ENCODE measurements at places on chromosomes 4 and X.
A peak's percentile ranks its signal among the peaks of the same experiment; 100 is the strongest.

- peak; percentile 57 for DNase-seq
These were observed 10.4 kb downstream of the SLC9B1 start for GRCh38 chr4:103008875-103009729.

DNA sequence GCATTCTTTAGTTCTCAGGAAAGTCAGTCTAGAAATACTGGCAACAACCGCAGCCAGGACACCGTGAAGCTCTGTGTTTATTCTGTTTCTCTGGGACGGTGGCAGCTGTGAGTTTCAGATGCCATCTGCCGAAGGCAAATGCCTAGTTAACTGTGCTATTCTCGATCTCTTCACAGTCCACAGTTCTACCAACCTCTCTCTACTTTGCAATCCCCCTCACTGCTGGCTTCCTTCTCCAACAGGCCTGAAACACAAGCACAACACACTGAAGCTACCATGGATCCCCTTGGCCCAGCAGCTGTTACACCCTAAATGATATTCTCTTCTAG, 118.8 kb downstream of the ZNF827 start:
- DNase-seq, result no peak

DNA sequence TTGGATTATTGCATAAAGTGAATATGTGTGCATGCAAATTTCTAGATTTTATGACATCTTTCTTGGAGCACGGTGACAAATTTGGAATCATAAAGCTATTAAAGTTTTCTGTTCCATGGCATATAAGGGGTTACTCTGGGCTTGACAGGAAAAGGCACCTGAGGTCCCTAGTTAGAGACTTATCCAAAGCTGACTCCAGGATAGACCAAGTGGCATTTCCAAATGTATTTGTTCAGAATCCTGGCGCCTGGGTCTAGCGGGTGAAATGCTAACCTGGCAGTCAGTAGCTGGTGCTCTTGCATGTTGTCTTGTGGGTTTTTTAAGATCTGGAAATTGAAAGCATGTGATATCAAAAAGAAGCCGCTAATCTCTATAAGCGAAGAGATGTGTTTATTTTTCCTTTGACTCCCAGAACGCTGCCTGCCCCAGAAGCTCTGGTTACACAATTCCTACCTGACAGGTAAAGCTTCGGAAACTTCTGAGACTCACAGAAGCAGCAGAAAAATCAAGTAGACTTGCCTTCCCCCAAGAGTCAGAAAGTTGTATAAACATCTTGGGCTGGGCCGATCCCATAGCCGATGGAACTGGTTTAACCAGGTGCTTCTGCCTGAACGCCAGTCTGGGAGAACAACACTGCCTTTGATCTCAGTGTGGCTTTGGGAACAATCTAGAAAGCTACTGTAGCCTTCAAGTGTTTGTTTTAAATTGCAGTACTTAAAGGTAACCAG, 12.9 kb upstream of the ZCCHC4 start:
- no peak for DNase-seq

GRCh38 chrX:25015486-25016360, at the start of gene ARX:
ARX (minus strand) TSS chrX:25015965; CDS start chrX:25015737, 228 bp downstream.
- DNase-seq, result peak; percentile 62

- peak; percentile 58 for DNase-seq
These were observed 25.3 kb upstream of the LEF1 start for GRCh38 chr4:108193886-108194672.

GRCh38 chr4:171015441-171015840, 797.8 kb upstream of the GALNTL6 start:
- DNase-seq, result no peak

- DNase-seq, result no peak
These were observed 163.0 kb downstream of the EFNB1 start for GRCh38 chrX:68991691-68992345.

DNA sequence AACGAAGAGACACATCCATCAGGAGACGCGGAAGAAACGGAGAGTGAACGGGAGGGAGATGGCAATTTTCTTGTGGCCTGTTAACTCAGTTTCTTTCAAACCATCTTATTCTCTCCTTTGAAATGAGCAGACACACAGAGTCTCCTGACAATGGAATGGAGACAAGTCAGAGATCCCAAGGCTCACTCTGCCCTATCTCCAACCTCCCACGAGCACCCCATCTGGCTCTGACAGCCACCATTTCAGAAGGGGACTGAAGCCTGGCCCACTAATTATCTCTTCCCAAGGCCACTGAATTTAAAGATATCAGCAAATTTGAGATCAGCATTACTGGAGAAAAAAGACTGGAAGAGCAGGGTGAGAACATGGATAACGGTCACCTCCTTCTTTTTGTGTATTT, 215.6 kb downstream of the DHX15 start:
- no peak for DNase-seq

DNA sequence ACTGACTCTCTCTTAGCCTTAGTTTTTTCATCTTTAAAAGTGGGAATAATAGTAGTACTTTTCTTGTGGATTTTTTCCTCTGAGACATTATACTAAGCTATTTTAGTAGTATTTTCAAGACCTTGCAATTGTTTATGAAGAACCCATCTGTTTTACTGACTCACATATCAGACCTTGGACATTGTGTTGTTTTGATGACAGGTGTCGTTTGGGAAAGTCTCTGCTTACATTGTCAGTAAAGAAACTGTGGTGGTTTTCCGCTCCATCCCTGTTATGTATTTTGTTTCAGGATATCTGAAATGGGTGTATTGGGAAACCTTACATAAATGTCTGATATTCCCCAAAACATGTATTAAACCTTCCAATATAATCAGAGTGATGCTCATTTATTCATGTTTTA, 92.2 kb downstream of the STIM2 start:
- DNase-seq, result no peak

- no peak for DNase-seq
These were observed 80.4 kb downstream of the ZFX start for GRCh38 chrX:24229976-24230375.

DNA sequence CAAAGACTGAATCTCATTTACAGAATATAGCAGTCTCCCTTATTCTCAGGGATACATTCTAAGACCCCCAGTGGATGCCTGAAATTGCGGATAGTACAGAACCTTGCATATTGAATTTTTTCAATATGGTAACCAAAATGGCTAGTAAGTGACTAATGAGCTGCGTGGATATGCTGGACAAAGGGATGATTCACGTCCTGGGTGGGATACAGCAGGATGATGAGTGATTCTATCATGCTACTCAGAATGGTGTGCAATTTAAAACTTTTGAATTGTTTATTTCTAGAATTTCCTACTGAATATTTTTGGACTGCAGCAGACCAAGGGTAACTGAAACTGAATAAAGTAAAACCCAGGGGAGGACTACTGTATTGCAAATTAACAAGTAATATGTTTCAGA, 66.7 kb downstream of the STAG2 start:
- DNase-seq, result no peak

- DNase-seq, result no peak
These were observed 76.4 kb downstream of the CLCN4 start for GRCh38 chrX:10233173-10233572.

- DNase-seq, result no peak
These were observed 80.0 kb downstream of the IL21 start for GRCh38 chr4:122540838-122541237.

GRCh38 chrX:40628506-40628905, 5.3 kb downstream of the MPC1L start:
- no peak for DNase-seq

DNA sequence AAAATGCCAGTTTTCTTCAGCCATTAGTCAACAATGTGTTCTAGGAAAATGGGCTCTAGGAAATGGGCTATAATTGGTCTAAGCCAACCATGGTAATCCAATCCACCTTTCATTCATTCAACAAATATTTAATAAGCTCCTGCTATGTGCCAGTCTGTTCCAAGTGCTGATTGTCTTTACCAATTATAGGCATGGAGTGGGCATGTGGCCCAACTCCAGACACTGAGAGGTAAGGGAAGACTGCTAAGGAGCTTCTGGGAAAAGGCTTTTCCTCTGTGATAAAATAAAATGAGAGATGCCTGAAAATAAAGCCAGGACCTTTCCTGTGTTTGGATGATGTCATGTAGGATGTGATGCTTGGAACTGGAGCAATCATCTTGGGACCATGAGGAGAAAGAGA, 43.3 kb downstream of the HOPX start:
- no peak for DNase-seq

- DNase-seq, result no peak
These were observed 1403.5 kb upstream of the PABPC4L start for GRCh38 chr4:135605076-135605475.

DNA sequence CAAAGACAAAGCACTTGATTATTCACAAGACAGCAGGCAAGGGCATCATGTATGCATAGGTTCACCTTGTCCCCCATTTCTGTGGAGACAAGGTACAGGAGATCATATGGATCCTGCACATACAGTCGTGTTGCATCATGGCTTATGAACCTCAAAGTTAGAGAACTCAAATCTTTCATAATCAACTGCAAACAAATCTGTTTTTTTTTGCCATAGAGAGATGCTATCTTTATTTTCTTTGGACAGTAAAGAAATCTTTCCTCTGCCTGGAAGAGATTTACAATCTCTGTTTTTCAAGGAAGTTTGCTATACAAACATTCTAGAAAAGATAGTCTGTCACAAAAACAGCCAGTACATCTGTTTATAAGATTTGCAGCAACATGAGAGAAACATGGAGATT, 578.8 kb downstream of the ANKRD50 start:
- no peak for DNase-seq

DNA sequence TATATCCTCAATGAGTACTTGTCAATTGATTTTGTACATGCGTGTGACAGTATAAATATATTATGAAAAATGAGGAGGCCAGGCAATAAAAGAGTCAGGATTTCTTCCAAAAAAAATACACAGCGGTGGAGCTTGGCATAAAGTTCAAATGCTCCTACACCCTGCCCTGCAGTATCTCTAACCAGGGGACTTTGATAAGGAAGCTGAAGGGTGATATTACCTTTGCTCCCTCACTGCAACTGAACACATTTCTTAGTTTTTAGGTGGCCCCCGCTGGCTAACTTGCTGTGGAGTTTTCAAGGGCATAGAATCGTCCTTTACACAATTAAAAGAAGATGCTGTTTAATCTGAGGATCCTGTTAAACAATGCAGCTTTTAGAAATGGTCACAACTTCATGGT, at the start of gene OTC:
OTC (plus strand) TSS at position 243 of the 400 bp plus-strand sequence; CDS start at position 336, 93 bp downstream.
- no peak for DNase-seq

- DNase-seq, result no peak
These were observed 5.4 kb upstream of the ZNF185 start for GRCh38 chrX:152892499-152892898.

GRCh38 chr4:6742507-6742906, 26.5 kb downstream of the BLOC1S4 start:
- no peak for DNase-seq

- DNase-seq, result no peak
These were observed 28.2 kb downstream of the SULT1E1 start for GRCh38 chr4:69831646-69832325.

DNA sequence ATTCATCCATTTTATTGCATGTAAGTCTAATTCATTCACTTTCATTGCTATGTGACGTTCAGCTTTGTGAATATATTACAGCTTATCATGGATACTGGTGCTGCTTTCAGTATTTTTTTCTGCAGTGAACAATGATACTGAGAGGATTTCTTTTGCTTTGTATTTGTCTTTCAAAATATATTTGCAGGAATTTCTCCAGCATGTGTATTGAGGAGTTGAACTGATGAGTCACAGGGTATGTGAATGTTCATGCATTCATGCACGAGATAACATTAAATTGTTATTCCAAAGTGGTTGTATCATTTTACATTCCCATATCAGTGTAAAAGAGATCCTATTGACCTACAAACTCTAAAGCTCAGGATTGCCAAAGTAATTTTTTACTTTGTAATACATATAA, 283.8 kb upstream of the ARSJ start:
- no peak for DNase-seq

DNA sequence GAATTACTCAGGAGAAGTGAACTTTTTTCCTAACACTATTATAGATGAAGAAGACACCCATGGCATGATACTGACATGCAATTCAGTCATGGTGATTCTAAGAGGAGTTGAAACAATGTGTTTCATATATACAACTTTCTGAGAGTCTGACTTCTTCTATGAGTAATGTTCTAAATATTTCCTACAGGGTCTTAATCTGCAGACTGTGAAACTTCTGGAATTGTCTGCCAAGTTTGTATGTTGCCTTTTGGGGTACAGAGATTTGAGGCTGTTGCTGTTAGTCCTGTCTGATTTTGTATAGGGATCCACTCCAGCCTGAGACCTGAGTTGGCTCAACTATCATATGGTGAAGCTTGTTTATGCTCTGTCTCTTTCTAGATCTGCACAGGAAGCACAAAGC, 160.6 kb upstream of the GATB start:
- DNase-seq, result no peak

- DNase-seq, result no peak
These were observed 14.8 kb downstream of the DCAF8L1 start for GRCh38 chrX:27966492-27966891.

DNA sequence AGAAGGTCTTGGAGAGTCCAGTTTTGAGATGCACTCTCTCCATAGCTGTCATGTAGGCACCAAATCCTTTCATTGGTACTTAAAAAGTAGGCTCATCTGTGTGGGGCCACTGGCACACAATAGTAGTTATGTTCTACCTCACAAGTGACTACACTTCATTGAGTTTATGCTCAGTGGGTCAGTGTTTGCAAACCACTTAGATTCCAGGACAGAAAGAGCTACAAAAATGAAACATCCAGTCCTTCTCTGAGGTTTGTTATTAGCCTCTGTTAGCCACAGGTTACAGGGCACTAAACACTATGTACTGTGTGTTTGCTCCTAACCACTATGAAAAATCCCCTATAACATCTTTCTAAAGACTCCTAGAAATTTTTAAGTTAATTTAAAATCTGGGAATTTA, 13.8 kb downstream of the RAB28 start:
- no peak for DNase-seq

DNA sequence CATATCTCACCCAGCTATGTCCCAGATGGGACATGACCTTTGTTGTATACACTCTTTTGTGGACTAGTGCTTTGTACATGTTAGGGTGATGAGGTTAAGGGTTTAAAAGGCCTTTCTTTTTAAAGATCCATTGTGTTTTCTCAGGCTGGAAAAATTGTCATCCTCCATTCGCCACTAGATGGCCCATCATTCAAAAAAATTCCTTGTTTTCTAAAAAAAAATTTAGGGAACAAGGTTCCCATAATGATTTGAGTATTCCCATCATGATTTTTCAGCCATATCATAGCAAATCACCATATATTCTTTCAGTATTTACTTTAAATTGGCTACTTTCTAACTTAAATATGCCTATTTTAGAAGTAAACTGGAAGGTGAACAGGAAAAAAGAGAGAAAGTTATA, 91.9 kb upstream of the TMEM164 start:
- no peak for DNase-seq

All from COR-L47 (cell line).